ENCODE measurements at places on chromosomes 5 and 9.

- no peak for DNase-seq
Measured at GRCh38 chr5:172903790-172904189, 55.4 kb upstream of the RPL26L1 start.

- peak; percentile 65 for DNase-seq
Measured at GRCh38 chr9:129174724-129175514, 3.1 kb downstream of the IER5L start.

DNA sequence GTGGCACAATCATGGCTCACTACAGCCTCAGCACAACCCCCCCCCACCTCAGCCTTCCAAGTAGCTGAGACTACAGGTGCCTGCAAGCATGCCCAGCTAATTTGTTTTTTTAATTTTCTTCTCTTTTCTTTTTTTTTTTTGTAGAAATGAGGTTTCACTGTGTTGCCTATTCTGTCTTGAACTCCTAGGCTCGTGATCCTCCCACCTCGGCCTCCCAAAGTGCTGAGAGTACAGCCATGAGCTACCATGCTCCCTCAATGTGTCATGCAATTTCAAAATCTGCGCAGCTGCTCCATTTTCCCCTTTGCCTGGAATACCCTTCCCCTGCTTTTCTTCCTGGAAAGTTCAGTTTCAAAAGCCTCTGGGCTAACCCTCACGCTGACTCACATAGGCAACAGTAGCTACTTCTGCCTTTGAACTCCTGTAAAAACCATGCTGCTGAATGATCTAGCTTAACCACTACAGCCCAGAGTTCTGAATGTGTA lies 71.0 kb upstream of the IL7R start:
- DNase-seq = peak; percentile 72

DNA sequence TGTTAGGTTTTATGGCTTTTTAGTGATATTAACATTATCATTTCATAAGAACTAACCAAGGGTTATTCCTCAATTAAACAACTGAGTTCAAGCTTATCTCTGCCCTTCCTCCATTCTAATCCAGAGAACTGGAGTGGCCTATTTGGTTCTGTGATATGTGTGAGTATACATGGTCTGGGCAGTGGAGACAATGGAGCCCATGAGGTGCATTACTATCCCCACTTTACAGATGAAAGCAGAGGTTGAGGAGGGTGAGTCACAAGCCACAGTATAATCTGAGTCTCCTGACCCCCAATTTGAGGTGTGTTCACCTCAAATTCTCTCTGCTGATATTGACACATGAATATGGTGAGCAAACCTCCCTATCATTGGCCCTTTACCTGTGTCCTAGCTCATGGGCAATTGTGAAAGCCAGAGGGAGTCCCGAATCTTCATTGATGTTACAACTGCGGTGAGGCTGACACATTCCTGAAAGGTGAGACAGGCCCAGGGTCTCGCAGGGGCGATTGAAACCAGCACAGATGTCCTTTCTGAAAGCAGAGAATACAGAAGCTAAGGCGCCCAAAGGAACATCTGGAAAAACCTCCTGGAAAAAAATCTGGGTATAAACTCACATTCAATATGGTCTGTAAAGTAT lies 217.2 kb downstream of the TARS1 start:
- no peak for DNase-seq

GRCh38 chr5:65916636-65917035 lies 9.7 kb upstream of the ERBIN start:
- DNase-seq = no peak

- no peak for DNase-seq
Measured at GRCh38 chr9:121896545-121896943, 196.6 kb downstream of the TTLL11 start.

DNA sequence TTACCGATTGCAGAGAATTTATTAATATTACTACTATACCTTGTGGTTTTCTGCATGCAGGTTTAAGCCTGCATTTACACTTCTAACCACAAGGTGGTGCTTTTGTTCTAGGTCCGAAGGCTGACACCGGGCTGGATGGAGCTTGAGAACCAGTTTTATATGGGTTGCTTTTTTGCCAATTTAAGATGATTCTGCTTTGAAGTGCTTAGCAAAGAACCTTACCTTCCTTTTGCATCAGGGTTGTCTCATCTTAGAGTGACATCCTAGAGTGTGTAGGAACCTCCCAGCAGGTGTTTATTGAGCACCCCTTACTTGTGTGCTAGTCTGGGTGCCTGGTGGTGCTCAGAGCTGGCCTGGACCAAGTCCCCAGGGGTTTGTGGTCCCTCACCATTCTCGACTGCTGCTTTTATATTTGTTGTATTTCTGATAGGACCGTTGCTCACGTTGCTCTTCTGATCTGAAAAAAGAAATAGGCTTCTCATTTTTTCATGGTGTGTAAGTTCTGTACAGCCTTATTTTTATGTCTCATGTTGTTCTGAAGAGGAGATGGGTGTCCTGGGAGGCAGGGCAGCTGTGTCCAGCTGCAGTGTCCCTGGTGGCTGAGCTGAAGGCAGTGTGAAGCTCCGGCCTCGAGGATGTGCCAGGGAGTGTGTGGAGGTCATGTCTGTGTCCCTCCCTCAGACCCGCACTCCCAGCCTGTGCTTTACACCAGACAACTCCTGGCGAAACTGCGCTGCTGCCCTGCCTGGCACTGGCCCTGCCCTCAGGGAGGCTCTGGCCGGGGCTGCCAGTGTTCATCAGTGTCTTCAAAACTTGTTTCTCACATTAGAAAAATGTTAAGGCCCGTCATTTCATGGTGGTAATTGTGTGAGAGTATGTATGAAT lies 54.3 kb downstream of the EHMT1 start:
- DNase-seq = no peak

- DNase-seq = no peak
Measured at GRCh38 chr5:56818450-56819037, 3.2 kb downstream of the MAP3K1 start.

GRCh38 chr5:180487556-180487955 lies 6.6 kb upstream of the CNOT6 start:
- no peak for DNase-seq

DNA sequence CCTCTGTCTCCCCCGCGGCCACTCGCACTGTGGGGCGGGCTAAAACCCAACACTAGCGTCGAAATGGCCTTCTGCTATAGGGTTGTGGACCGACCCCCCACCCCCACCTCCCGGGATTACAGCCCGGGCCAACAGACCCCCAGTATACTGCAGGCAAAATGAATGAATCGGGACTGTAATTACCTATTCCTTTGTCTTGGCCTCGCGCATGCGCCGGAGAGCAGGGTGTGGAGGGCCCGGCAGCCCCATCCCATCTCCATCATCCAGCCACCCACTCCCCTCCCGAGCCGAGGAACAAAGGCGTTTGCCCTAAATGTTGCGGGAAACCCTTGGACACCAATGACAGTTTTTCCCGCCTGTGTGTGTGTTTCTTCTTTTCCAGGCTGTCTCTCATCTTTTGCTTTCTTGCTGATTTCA lies 1.6 kb downstream of the BASP1 start:
- DNase-seq = no peak

GRCh38 chr9:137878146-137878941 lies 762 bp downstream of the CACNA1B start:
- peak; percentile 73 for DNase-seq

- no peak for DNase-seq
Measured at GRCh38 chr9:79975621-79976256, 404.0 kb downstream of the TLE4 start.

DNA sequence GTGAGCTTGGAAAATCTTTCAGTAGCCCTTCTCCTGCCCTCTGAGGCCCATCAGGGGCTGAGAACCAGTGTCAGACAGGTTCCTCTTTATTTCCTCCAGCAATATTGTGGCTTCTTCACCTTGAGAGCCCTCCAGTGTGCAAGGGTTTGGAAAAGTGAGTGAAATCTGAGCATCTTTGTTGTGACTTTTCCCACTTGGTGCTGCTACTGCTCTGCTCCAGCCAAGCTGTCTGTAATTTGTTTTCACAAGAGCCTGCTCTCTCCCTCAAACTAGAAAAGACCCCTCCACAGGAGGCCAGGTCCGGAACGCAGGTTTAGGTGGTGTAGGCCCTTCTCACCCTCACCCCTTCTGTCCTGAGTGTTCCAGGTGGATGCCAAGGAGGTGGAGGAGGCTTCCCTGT lies 57.4 kb upstream of the SPRY4 start:
- DNase-seq = no peak

DNA sequence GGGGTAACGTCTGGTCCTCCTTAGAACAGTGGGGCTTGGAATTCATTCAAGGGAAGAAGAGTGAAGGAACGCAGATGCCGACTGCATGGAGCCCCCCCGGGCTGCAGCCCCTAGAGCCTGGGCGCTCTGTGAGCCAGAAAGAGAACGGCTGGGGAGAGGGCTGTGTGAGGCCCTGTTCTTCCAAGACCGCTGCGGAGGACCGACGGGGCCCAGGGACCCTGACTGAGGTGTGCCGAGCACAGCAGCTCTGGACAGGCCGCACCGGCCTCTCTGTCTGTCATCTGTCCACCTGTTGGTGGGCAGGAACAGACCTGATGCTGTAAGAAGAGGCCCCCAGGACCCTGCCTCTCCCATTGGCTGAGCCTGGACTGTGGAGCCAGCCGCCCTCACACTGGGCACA lies 7.7 kb upstream of the NOTCH1 start:
- no peak for DNase-seq

DNA sequence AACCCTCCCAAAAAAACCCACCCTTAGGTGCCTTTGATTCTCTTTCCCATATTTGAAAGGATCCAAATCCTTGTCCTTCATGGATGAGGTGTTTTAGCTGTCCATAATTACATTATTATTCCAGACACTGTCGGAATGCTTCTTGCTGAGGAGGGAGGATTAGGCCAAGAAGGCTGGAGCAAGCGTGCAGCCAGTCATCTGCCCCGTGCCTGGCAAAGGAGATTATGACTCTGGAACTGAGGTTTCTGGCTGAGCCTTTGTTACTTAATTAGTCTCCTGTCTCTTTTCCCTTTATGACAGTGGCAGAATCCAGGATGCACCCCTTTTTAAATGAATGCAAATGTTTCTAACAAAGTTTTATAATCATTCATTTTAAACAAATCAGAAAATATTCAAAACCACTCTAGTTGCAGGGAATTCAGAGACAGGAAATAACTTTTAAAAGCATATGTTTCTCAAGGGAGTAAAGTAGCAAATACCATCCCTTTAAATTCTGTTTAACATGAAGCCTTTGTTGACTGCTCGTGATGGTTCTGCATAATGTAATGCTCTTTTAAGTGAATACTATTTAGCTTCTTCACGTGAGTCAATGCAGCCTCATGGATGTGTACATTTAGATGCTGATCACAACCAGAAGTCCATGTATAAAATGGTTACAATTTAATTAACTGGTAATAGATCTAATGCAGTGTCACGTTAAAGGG lies 69.8 kb downstream of the GALNT10 start:
- DNase-seq = no peak

DNA sequence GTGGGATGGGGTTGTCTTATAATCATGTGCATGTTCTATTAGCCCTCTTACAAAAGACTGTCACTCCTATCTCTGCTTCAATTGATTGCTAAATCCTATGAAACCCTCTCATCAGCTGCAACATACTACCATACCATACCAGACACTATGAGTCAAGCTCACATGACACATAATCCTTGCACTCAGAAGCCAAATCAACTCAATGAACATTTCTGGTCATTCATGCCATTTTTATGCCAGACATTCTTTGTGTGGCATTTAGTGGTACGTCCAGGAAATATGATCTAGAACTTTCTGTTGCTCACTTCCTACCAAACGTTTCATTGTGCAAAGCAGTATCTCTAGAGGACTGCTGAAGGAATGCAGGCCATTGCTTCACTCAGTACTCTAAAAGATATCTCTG lies 159.2 kb upstream of the GNA14 start:
- no peak for DNase-seq

- DNase-seq = no peak
Measured at GRCh38 chr9:112142420-112142819, 32.7 kb downstream of the SUSD1 start.

DNA sequence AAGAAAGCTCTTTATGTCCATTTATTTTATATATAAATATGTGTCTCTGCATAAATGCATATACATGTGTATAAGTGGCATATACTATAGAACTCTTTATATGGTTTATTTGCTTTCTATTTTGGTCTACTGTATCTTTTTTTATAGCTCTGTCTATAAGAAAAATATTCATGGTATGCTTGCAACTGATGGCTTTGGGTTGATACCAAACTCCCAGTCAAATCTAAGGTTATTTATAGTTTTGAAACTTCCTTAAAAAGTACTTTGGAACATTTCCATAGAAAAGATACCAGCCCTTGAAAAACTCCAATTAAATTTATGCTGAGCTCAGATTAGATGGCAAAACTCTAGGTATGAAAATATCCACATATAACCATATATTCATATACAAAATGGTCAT lies 120.0 kb upstream of the KLF9 start:
- no peak for DNase-seq

DNA sequence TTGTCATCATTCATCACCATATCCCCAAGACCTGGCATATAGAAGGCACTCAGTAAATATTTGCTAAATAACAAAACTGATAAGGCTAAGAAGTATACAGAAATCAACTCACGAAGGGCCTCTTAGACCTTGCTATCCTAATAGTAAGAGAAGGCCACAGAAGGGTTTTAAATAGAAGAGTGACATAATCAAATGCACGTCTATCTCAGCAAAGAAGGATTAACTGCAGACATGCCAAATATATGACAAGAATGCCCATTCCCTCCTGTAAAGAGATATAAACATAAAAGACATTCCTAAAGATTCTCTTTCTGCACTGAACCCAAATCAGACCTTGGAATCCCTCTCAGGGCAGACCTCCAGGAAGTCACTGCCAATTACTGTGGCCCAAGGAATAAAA lies 34.1 kb downstream of the ECPAS start:
- no peak for DNase-seq

GRCh38 chr5:121296356-121296755 lies 555.3 kb upstream of the FTMT start:
- no peak for DNase-seq

- DNase-seq = no peak
Measured at GRCh38 chr5:39835371-39835770, 410.6 kb upstream of the DAB2 start.

- DNase-seq = no peak
Measured at GRCh38 chr5:158698023-158698639, 401.6 kb downstream of the EBF1 start.

- no peak for DNase-seq
Measured at GRCh38 chr5:179185256-179185940, 125.2 kb downstream of the ZNF354C start.

- no peak for DNase-seq
Measured at GRCh38 chr5:123865641-123866040, 353.7 kb downstream of the CSNK1G3 start.

DNA sequence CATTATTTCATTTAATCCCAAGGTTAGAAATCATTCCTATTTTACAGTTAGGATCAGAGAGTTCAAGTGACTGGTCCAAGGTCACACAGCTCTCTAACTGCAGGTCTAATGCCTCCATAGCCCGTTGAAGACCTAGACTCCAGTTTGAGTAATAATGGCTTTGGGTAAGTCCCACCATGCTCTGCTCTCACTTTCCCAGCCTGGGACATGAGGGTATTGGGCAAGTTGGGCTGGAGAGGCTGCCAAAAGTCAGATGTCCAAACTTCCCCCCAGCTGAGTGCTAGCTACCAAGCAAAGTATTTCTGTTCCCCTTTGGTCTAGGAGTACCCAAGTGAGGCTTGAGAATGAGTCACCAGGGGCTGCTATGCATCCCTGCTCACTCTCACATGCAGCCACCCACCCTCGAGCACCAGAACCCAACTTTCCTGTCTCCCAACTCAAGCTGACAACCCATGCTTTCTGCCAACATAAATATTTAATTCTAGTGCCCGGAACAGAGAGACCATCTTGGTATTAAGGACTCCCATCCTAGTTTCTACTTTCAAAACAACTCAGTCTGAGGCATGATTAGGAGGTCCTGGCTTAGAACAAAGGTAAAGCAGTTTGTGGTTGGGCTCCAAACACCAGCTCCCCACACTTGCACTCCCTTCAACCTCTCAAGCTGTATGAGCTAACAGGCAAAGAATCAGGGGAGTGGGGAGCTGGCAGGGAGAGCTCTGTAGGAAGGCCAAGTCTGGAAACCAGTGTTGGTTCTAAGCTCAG lies 236.5 kb upstream of the TRIM32 start:
- no peak for DNase-seq
